ENCODE measurements at places on chromosomes 1 and 21.

DNA sequence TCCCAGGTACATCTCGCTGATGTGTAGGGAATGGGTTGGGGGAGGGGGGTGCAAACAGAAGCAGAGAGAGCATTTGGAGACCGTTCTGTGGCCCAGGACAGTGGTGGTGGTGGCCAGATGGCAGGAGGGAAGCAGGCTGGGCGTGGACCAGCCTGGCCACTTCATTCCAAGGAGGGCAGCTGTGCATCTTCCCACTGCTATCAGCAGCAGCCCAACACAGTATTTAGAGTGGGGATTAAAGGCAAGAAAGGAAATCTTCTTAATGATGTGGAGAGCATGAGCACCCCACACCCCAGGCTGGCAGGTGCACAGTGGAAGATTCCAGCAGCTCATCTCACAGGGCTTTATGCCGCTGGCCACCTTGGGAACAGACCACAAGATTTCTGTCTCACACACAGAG is 198.7 kb downstream of the NPHP4 start:
- no peak for DNase-seq

DNA sequence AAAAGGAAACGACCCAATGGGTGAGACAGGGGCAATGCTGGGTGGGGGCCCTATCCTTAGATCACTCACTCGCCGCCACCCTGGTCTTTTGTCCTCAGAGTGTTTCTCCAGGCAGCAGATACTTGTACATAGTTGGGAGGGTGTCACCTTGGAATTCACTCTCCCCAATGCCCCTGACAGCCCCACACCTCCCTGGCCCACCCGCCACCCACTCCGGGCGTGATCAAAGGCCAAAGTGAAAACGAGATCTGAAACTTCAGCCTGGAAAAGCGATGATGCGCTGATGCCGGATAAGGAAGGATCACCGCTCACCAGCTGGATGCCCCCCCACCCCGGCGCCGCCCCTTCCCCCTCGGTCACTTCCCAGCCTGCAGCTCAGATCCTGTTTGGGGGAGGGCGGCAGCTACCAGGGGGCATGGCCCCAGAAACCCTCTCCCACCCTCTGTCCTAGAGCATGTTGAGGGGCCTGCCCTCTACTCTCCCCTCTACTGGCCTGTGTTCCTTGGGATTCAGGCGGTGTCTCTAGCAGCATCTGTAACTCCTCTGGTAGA is 33.6 kb upstream of the CASZ1 start:
- no peak for DNase-seq

GRCh38 chr1:84505493-84506001 is 639 bp upstream of the SPATA1 start:
- DNase-seq, result no peak

GRCh38 chr1:51630922-51631321 is 14.0 kb downstream of the OSBPL9 start:
- no peak for DNase-seq

GRCh38 chr1:94385308-94385929 is 32.8 kb upstream of the ABCD3 start:
- peak; percentile 49 for DNase-seq

GRCh38 chr1:209626346-209627026 is 25.7 kb downstream of the LAMB3 start:
- no peak for DNase-seq

DNA sequence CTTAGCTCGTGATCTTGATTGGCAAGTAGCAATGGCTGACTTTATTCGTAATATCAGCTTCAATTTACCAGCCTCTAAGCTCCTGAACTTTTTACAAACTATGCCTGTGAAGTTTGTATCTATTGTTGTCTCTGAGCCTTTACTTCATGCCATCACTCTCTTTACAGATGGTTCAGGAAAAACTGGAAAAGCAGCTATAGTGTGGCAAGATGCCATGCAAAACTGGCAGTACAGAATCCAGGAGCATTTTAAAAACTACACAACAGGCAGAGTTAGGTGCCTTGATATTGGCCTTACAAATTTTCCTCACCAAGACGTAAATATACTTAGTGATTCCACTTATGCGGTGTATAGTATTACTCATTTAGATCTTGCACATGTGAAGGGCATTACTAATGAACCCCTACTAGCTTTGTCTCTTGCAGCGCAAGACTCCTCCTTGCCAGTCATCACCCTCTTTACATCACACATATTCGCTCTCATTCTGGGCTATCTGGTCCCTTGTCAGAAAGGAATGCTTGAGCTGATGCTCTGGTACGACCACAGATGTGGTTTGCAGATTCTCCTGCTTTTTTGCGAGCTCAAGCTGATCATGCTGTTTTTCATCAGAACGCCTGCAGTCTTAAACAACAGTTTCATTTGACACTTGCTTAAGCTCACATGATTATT is 36.3 kb downstream of the CLCA1 start:
- no peak for DNase-seq

- DNase-seq, result no peak
Observed at GRCh38 chr1:176885341-176885740, 279.2 kb downstream of the ASTN1 start.

Measured in activated T-cell treated with anti-CD3 and anti-CD28 coated beads, Interleukin-2, amount 50 U/mL, for 48 hours (primary cell).